NCI-H748 treated with DMSO at 0.1 percent for 48 hours (cell line): ENCODE measurements at places on chromosomes 16 and 17.

DNA sequence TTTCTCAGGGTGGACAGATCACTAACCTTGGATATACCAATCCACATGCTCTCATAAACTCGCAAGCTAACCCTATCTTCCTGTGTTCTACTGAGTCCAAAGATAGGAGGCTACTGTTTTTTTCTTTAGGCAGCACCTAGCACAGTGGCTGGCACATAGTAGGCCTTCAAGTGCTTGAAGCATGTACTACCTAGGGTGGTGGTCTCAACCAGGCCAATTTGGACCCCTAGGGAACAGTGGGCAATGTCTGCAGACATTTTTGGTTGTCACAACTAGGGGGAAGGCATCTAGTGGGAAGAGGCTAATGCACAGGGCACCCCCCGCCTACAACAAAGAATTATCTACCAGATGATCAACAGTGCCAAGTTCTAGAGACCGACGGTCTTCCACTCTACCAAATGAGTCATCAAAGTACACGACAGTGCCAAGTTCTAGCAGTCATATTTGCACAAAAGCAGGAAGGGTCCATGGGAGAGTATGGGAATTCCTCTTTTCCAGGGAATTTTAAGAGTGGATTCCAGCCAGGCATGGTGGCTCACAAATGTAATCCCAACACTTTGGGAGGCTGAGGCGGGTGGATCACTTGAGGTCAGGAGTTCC is 390.3 kb downstream of the SLC39A11 start:
- DNase-seq = no peak

DNA sequence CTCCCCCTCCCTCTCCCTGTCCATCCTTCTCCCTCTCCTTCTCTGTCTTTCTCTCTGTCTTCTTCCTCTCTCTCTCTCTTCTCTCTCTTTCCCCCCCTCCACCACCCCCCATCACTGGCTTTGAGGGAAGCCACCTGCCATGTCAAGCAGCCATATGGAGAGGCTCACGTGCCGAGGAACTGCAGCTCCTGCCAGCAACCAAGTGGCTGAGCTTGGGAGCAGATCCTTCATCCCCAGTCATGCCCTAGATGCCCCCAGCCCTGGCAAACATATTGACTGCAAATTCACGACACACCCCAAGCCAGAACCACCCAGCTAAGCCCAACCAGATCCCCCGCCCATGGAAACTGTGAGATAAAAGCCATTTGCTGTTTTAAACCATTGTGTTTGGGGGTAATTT is 40.9 kb upstream of the RBFOX3 start:
- no peak for DNase-seq

- DNase-seq = peak; percentile 39
These were observed 3.4 kb upstream of the NTN3 start for GRCh38 chr16:2467528-2468232.

DNA sequence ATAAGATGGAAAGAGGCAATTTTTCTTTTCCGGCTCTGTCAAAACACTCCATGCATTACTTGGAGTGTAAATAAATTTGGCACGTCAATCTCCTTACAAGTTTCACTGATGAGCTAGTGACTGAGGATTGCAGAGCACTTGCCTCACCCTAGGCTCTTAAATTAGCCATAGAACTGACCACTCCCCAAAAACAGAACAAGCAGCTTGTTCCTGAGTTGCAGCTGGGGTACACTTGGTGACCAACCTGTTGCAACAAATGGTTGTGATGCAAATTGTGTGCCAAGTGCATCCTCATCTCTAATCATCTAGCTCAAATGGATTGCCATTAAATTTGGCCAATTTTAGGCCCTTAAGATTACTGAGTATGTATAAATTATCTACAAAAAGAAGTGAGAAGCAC is 67.0 kb downstream of the CACNG1 start:
- DNase-seq = no peak

- no peak for DNase-seq
These were observed 26.4 kb upstream of the TMEM220 start for GRCh38 chr17:10756185-10756584.
